NCI-H460 (cell line): ENCODE measurements at places on chromosomes 5 and 9. TPM values are rescaled to one million over a fixed set of nuclear protein-coding genes. Genes with fewer than 3 reads are reported as not detected.
A peak's percentile ranks its signal among the peaks of the same experiment; 100 is the strongest.

DNA sequence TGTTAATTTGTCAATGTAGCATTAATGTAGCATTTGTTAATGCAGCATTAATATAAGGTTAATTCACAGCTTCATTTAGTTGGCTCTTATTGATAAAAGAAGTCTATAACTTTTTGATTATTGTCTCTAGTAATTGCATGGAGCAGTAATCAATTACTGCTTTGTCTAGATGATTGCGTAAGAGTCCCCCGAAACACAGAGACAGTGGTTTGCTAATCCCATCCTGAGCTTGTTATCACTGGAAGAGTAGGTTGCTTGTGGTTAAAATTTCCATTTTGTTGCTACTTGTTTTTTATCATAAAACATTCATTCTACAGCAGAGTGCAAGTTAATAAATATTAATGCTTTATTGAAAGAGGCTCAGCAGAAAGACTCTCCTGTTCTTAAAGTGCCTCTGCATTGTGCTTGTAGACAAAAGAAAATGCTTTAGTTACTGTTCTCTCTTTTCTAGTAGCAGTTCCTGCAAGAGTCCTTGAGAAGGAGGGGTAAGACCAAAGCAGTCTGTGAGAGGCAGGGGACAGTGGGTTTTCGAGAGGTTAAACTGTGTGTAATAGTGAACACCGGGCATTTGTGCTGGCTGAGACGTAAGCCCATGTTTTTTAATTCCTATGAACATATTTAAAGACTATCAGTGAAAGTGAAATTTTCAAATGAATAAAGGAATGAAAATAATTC lies 291.7 kb downstream of the TRPM3 start:
- no peak for DNase-seq

DNA sequence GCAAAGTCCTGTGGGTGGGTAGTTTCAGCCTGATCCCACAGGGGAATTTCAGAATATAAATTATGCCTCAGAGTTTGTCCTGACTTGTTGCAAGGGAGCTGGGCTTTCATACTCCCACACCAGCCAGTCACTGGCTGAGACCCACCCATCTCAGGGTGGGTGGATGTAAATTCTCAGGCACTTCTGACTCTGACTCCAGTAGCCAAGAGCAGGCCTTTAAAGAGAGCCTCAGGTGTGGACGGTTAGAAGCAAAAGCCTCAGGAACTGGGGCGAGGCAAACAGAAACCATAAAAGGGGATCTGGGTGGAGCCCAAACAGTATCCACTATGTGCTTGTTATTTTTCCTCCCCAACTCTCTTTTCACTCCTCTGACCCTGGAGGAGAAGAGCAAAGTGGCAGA lies 28.6 kb upstream of the FBXW11 start:
- DNase-seq = no peak

- no peak for DNase-seq
Measured at GRCh38 chr9:134301387-134302129, 24.7 kb upstream of the RXRA start.

The PTPRD gene
- 45.3 and 50.4 TPM in 2 replicates for total RNA-seq

GRCh38 chr5:41193456-41194205 lies 19.7 kb downstream of the C6 start:
- no peak for DNase-seq

DNA sequence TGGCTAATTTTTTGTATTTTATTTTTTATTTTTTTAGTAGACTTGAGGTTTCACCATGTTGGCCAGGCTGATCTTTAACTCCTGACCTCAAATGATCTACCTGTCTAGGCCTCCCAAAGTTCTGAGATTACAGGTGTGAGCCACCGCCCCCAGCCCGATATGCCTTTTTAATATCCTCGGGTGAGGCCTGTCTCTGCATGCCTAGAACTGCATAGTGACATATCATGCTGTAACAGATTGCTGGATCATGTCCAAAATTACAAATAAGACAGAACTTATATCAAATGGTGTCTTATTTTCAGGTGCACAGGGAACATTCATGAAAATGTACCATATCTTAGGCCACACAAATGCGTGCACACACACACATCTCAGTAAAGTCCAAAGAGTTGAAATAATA lies 39.1 kb upstream of the PJA2 start:
- no peak for DNase-seq

DNA sequence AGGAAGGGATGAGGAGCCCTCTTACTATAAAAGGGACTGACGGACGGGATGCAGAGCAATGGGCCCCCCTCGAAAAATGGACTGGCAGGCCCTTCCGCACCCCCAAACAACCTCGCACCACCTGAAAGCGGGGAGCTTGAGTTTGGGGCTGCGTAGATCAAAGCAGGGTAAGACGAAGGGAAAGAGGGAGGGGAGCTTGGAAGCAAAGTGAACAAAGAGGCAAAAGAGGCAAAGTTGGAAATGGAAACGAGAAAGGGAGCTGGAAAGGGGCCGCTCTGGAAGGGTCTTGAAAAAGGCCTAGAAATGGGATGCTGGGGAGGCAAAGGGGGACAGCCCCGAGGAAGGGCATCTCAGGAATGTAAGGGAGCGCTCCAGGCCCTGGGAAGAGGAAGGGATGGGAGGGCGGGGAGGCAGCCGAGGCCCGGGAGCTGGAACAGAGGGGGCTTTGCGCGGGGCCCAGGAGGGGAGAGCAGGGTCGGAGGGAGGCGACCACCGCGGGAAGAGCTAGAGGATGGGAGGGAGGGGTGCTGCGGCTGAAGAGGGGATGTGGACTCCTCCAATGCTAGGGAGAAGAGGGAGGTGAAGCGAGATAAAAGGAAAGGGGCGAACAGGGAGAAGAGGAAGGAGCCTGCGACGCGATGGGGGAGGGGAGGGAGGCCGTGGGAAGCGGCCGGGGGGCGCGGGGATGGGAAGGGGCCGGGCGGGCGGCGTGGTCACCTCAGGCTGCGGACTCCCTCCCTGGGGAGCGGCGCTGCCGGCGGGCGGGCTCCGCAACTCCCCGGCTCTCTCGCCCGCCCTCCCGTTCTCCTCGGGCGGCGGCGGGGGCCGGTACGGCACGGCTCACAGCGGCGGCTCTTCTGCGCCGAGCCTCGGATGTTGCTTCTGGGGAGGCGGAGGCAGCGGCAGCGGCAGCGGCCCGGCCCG lies 577 bp downstream of the RNF145 start:
- no peak for DNase-seq

GRCh38 chr5:15463231-15463980 lies 36.6 kb upstream of the FBXL7 start:
- peak; percentile 26 for DNase-seq

- DNase-seq = no peak
Measured at GRCh38 chr5:95424526-95424925, 33.4 kb downstream of the FAM81B start.

GRCh38 chr5:154179846-154180710 lies 10.5 kb upstream of the GALNT10 start:
- peak; percentile 73 for DNase-seq

DNA sequence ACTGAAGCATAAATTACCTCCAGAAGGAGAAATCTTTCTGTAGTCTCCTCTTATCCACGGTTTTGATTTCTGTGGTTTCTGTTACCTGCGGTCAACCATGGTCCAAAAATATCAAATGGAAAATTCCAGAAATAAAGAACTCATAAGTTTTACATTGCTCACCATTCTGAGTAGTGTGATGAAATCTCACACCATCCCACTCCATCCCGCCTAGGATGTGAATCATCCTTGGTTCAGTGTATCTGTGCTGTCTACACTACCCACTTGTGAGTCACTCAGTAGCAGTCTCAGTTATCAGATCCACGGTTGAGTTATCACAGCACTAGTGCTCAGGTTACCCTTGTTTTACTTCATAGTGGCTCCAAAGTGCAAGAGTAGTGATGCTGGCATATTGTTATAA lies 371.2 kb downstream of the NFIB start:
- DNase-seq = peak; percentile 73

The LRRC8A gene
- 21.7 and 22.2 TPM in 2 replicates for total RNA-seq

The KCNV2 gene
- total RNA-seq = not detected in 2 replicates

DNA sequence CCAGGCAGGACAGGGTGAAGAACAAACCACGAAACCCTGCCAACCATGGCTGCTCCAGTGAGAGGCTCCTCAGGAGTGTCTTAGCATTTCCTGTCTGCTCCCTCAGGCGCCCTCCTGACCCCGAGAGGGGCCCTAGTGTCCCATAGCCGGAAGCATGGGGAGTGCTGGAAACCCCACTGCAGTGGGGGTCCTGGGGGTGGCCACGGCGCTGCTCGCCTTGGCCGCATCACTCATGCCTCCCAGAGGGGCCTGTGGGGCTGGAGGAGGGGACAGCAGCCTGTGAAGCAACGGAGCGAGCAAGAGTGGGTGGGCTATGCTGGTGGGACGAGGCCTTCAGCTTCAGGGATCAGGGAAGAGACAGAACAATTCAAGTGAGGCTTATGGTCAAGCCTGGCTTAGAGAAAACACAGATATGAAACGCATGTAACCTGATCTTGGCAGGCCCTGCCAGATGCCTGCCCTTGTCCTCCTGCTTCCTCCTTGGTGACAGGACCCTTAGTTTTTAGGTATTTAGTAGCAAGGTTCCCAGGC lies 219.1 kb downstream of the FANCC start:
- no peak for DNase-seq

- no peak for DNase-seq
Measured at GRCh38 chr9:127899128-127899943, at the start of gene ST6GALNAC6. ST6GALNAC6 (minus strand) TSS chr9:127899603; CDS start chr9:127897981, 1,622 bp downstream.

The LTC4S gene
- total RNA-seq = 0.81 and 0.87 TPM in 2 replicates

- DNase-seq = no peak
Measured at GRCh38 chr9:131697097-131697496, 42.8 kb downstream of the RAPGEF1 start.

- DNase-seq = no peak
Measured at GRCh38 chr5:116315531-116315930, 230.7 kb downstream of the COMMD10 start.

DNA sequence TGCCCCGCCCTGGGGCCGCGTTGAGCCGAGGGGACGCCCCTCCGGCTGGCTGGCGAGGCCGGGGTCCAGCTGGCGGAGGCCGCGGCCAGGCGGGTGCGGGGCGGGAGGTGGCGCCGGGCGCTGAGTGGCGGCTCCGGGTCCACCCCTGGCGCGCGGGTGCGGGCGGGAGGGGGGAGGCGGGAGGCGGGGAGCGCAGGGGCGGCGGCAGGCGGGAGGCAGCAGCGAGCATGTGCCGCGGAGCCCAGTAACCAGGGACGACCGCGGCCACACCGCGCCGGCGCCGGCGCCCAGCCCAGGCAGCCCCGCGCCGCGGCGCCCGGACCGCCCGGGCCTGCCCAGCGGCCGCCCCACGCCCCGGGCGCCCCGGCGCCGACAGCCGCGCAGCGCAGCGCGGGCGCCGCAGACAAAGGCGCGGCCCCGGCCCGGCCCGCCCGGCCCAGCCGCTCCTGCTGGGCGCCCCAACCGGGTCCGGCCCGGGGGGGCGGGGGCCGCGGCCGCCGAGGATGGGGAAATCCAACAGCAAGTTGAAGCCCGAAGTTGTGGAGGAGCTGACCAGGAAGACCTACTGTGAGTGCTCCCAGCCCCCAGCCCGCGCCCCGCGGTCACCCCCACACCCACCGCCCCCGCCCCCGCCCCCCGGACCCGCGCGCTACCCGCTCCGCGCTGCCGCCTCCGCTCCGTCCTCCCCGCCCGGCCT lies at the start of gene NCS1:
Gene NCS1, plus strand, starts transcription at position 244 of the 697 bp plus-strand sequence. Its CDS starts 260 bp downstream, at position 504.
- peak; percentile 58 for DNase-seq

GRCh38 chr5:144329681-144330080 lies 159.0 kb downstream of the KCTD16 start:
- DNase-seq = no peak

The WNT8A gene
- total RNA-seq = not detected in 2 replicates

GRCh38 chr9:123065196-123065595 lies 31.7 kb downstream of the GPR21 start:
- no peak for DNase-seq

DNA sequence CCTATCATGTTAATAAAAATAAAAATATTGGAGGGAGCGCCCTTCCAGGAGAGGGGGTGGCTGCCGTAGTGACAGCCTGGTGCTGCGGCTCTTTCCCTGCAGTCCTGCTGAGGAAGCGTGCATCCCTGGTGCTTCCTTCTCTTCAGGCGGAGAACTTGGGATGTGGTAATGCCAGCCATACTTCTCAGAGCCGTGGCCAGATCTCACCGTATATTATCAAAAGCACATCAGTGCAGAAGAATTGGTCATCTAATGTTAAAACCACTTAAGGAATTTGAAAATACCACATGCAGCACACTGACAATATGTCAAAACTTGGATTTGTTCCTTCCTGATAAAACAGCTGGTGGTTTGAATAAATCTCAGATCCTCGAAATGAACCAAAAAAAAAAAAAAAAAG lies 17.7 kb downstream of the C9orf40 start:
- DNase-seq = no peak

GRCh38 chr9:134286471-134287245 lies 39.6 kb upstream of the RXRA start:
- DNase-seq = no peak

- DNase-seq = no peak
Measured at GRCh38 chr5:78649861-78650496, 1.4 kb upstream of the LHFPL2 start.

DNA sequence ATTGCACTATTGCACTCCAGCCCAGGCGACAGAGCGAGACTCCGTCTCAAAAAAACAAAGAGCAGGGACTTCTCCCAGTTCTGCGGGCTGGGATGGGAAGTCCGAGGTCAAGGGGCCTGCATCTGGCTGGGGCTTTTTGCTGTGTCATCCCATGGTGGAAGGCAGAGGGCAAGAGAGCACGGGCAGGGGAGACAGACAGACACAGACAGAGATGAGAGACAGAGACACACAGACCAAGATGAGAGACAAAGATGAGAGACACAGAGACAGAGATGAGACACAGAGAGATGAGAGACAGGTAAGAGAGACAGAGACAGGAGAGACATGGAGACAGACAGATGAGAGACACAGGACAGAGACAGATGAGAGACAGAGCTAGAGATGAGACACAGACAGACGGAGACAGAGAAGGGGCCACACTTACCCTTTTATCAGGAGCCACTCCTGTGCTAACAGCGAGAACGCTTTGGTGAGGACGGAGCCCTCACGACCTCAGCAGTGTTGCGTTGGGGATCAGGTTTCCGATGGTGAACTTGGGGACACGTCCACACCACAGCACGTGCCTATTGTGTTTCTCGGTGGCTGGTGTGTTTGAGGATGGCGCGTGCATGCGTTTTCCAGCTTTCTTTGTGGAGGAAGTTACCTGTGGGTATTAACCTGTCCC lies 8.9 kb upstream of the TOR4A start:
- no peak for DNase-seq

DNA sequence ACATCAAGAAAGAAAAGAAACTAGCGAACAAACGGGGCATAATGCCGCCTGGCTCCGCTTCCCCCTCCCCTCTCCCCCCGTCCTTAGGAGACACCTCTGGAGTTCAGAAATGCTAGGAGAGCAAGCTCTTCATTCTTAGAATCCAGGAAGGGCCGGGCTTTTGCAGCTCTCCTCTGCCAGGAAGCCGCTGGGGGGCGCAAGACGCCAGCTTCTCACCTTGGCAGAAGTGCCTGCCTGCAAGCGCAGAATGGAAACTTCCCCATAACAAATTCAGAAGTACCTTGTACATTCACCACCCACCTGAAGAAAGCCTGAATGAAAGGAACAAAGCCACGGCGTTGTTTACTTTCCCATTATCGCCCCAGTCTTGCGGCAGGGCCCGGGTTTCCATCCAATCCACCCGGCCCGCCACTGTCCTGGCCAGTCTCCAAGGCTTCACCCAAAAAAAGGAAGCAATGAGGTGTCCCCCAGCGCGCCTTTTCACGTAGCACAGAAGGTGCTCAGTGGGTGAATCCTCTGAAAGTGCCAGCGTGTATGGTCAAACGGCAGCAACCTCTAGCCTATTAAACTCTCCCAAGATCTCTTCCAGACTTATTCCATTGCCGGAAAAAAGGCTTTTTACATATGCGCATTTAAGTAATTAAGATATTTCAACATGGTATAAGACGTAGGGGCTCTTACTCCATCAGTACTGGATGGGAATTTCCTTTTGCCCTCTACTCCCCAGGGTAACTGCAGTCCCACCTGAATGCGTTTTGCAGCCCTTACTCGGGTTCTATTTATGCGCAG lies 1.6 kb upstream of the GADD45G start:
- peak; percentile 85 for DNase-seq
